ENCODE measurements at places on chromosomes 4 and X.

- no peak for DNase-seq
These were observed 7.8 kb downstream of the GATB start for GRCh38 chr4:151753056-151753455.

- DNase-seq = peak; percentile 13
These were observed 34.3 kb downstream of the KANTR start for GRCh38 chrX:53128097-53128749.

GRCh38 chr4:41575665-41576064 is 37.7 kb downstream of the LIMCH1 start:
- DNase-seq = no peak

- no peak for DNase-seq
These were observed 257.8 kb downstream of the FAT4 start for GRCh38 chr4:125572601-125573000.

GRCh38 chr4:166143227-166143626 is 270.2 kb downstream of the TLL1 start:
- peak; percentile 43 for DNase-seq

DNA sequence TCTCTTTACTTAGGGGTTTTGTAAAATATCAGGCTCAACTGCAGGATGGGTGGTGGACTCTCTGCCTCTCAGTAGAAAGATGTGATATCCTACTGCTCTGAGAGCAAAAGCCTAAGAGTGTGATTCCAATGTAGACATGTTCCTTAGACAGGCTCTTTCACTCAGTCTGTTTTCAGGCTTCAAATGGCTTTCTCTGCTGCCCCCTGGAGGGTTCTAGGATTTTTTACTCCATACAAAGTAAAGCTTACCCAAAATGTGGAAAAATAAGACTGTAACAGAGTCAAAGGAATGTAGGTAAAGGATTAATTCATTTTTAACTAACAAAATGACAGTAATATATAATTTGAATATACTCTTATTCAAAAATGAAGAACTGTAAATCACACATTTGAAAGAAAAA is 32.1 kb downstream of the ZGRF1 start:
- DNase-seq = peak; percentile 25

DNA sequence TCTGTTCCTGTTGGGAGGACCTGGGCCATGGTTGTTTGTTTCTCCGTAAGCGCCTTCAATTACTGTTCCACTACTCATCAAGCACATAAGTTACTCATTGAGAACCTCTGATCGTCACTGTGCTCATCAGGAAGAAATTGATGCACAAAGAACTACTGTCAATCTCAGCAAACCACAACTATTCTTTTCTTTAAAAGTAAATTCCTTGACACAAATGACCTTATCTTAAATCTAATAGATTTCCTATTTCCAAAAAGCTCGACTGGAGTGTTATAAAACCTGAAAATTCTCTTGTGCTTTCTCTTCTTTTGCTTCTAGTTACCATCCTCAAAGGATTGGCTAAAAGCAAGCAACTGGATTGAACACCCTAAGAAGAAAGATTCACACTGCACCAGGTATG is at the start of gene MUC7:
Gene MUC7 (plus strand): TSS at position 301 of the 400 bp plus-strand sequence. CDS start 1,825 bp downstream, outside the sequence.
- DNase-seq = no peak

DNA sequence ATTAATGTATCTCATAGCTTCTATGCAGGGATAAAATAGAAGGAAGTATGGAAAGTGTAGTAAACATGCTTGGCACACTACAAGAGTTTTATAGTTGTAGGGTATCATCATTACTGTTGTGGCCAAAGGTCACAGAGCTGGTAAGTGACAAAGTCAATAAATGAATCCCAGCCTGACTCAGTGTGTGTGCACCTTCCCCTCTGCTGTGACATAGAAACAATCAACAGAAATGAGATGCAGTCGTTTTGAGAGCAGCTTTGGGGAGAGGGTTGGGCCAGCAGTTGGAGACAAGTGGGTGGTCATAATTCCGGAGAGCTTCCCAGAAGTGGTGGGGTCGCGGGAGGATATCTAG is 82.4 kb upstream of the RBPJ start:
- no peak for DNase-seq

DNA sequence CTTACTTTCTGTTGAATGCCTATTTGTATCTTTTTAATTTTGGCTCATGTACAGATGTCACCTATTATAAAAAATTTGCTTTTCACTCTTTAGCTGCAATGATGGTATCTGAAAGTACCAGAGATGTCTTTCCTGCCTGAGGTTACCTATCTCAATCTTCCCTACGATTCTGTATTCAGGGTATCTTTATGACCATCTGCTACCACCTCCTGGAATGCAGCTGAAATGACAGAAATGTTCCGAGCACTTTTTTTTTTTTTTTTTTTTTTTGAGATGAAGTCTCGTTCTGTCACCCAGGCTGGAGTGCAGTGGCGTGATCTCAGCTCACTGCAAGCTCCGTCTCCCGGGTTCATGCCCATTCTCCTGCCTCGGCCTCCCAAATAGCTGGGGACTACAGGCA is 136.4 kb downstream of the REPS2 start:
- DNase-seq = no peak

DNA sequence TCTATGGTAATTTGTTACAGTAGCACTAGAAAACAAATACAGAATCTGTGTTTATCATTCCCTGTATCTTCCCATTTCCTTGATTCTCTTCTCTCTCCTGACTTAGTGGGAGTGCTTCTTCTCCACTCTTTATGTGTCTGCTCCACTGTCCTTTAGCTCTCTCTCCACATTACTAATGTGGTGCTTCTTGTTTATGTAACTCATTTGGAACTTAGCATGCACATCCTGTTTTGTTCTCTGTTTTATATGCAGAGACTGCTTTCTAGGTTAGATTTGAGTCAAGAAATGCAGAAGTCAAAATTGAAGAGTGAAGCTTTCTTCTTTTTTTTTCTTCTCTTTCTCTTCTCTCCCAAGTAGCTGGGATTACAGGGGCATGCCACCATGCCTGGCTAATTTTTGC is 25.9 kb downstream of the ADH1A start:
- DNase-seq = no peak

DNA sequence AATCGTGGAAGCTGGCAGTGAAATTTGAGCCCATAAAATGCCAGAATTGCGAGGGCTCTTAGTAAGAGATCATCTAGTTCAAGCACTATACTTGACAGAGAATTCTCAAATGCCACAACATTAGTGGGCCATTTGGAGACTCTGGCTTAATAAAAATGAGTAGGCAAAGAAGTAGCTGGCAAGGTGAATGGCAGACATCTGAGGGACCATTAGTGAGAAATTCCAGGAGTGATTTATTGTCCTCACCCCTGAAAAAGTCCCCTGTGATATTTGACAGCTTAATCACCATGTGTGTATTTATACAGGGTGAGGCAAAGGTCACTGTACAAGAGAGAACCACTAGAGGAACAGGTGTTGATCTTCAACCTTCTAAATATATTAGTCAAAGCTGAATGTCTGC is 207.5 kb downstream of the CHRDL1 start:
- no peak for DNase-seq

GRCh38 chrX:115719171-115719570 is 158.2 kb downstream of the PLS3 start:
- DNase-seq = no peak

GRCh38 chrX:44949125-44949524 is 76.1 kb downstream of the KDM6A start:
- DNase-seq = no peak

DNA sequence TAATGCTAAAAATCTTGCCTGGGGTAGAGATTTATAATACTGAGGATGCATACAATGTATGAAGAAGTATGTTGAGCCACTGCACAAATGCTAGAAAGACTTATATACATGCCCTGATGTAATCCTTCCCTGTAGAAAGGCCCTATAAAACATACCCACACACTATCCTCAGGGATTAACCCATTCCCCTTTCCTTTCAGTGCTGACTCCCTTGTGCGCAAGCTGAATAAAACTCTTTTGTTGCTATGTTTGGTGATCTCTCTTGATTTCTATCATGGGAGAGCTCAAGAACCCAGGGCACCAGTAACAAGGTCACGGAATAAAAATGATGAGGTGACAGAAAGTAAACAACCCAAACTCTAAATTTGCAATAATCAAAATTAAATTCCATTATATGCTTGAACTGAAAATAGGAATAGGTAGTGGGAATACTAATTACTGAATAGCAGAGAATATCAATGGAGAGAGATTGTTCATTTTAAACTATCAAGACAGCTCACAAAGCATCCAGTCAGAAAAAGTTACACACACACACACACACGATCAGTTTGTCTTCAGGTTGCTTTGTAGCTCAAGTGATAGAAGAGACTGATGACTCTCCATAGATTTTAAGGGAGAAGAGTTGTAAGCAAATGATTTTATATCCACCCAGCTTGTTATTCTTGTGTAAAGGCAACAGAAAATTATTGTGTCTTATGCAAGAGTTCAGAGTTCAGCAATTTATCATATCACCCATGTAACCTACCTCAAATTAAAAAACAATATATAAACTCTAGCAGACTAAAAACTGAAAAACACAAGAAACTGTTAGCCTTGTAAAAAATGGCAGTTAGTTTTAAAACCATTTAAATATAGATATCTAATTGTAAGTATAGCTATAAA is 14.8 kb downstream of the TIGD2 start:
- DNase-seq = no peak

DNA sequence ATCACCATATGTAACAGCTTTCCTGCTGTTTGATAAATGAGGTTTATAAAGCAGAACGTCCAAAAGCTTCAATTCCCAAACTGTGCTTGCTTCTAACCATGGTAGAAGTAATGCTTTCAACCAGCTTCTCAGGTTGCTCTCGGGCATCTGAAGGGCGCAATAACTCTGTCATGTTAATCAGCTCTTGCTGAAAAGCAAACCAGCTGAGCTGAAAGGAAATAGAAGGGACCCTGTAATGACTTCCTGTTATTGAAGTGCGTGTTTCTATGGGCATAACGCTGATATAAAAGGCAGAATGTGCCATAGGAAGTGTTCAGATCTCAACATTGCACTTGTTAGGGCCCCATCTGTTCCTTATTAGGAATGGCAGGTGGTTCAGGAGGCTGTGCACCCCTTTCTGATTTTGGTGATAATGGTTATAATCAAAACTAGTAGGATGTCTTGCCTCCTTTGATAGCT is 21.2 kb downstream of the HERC3 start:
- DNase-seq = no peak

GRCh38 chrX:8044947-8045346 is 117.7 kb upstream of the PNPLA4 start:
- DNase-seq = no peak

DNA sequence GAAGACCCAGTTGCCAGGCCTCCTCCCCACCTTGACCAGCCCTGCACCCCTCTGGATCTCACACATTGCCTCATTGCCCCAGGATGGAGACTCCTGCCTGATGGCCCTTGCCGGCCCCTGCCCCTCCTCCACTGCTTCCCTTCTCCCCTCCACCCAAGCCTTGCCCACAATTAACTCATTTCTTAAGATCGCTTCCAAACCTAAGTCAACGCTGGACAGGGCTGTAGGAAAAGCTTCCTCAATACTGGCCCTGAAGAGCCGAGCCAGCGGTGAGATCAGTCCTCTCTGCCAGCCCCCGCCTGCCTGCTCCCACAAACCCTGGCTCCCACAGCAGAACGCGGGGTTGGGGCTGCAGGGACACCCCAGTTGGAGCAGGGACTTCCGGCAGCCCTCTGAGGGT is 7.5 kb upstream of the HAUS7 start:
- no peak for DNase-seq

DNA sequence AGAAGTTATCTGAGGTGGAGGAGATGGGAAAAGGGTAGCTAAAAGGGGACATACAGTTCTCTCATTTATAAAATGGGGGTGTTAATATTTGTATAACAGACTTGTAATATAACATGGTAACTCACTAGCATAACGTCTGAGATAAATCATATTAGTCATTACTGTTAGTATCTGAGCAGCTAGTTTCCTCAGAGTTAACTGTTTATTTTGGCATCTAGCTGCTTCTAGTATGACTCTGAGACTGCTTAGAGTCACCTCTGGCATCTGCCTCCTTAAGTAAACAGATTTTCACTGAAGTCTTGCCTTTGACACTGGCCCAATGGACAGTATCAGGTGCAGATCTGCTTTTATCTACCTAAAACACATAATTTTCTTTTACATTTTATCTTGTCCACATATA is 58.1 kb downstream of the SLC30A9 start:
- peak; percentile 32 for DNase-seq

DNA sequence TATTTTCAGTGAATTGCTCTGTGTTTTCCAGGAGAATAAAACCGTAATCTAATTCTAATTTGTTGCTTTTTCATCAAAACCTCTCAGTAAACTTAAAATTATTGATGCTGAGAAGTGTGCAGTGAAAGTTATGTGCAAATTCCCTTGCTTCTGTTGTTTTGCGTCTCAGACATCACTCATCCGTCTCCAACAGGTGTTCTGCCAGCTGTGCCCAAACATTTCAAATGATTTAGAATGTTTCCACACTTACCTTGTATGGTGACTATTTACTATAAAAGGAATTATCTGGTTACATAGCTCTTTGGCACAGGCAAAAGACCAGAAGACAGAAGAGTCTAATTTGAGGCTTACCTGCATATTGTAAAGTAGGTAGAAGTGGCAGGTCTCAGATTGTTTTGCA is 184.0 kb downstream of the BMPR1B start:
- DNase-seq = no peak

- DNase-seq = no peak
These were observed 11.8 kb downstream of the CLCN5 start for GRCh38 chrX:49934148-49934547.

DNA sequence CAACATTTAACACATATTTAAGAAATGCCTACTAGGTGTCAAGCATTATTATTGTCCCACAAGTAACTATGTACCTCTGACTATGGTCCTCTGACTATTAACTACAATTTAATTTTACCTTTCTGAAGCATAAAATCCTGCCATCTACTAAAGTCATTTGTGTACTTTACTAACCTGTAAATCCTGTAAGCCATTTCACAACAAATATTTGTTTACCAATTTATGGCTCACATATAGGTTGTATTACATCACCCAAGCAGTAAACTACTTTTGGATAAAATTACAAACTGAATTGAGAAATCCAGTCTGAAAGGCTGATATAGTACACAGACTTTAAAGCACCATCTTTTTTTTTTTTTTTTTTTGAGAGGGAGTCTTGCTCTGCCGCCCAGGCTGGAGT is 43.8 kb downstream of the CNGA1 start:
- DNase-seq = no peak

Measured in AG09309 (cell line).